Thoracic aorta (tissue), 2 donors: ENCODE measurements at places on chromosomes 3 and 15.

GRCh38 chr15:84621358-84621979, 20.7 kb downstream of the ZSCAN2 start:
- H3K27ac ChIP-seq = no peak overlapping the region
- peaks cover 10% of the 10 kb centered on the region for H3K36me3 ChIP-seq
- H3K4me1 ChIP-seq = peaks cover 3% of the 10 kb centered on the region
- DNase-seq = no peak

DNA sequence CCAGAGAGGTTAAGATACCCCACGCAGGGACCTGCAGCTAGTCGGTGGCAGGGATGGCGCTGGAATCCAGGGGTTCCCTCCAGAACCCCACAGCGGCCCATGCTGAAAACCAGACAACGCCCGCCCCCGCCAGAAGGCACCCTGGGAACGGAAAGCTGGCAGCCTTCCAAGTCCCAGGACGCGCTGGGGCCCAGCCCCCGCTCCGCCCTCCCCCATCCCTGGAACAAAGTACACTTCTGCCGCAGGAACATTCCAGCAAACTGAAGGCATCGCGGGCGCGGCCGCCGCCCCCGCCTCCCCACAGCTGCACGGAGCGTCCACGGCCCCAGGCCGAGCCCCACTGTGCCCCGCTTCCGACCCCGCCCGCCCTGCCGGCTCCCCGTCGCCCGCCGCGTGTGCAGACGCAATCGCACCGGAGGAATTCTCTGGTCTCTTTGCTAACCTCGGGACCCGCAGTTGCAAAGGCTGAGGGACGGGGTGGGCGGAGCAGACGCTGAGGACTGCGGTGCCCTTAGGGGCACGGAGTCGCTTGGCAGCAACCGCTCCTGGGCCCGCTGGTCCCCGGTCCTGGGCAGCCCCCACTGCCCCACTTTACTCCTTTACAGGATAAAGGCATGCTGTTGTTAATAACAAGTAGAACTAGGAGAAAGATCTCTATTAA, 44.8 kb upstream of the RNU6-1 start:
- no peaks in the 10 kb centered on the region for H3K36me3 ChIP-seq
- H3K4me1 ChIP-seq = peaks cover 28% of the 10 kb centered on the region
- no peaks in the 10 kb centered on the region for H3K27me3 ChIP-seq

DNA sequence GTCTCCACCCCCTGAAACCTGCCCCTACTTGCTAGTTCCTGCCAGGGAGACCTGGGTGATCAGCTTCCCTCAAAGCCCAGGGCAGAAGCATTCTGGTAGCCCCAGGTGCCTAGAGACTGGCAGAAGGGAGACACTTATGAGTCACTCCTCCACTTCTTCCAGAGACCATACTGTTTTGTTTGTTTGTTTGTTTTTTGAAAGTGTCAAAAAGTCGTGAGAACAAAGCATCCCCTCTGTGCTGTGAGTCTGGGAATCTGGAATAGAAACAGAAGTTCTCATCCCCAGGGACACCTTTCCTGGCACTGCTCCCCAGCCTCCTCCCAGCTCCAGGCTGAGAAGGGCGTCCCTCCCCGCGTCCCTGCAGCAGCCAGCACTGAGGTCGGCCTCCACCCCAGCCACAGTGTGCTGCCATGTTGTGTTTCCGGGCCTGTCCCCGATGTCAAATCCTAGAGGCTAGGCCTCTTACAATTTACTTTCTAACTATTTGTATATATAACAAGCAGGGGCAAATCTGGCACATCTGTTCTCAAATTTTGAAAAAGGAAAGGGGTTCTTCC, 573.0 kb downstream of the RBMS3 start:
- no peaks in the 10 kb centered on the region for H3K27me3 ChIP-seq
- peaks cover 7% of the 10 kb centered on the region for H3K4me1 ChIP-seq
- H3K4me3 ChIP-seq = no peak overlapping the region
- no peak for DNase-seq
- H3K27ac ChIP-seq = no peak overlapping the region

GRCh38 chr3:189094539-189094938, 77.2 kb upstream of the TPRG1 start:
- peaks cover 11% of the 10 kb centered on the region for H3K4me1 ChIP-seq
- H3K36me3 ChIP-seq = no peaks in the 10 kb centered on the region
- H3K27ac ChIP-seq = no peak overlapping the region
- H3K4me3 ChIP-seq = no peak overlapping the region
- no peaks in the 10 kb centered on the region for H3K27me3 ChIP-seq
- no peak for DNase-seq

GRCh38 chr15:26126070-26126469, 262.9 kb upstream of the ATP10A start:
- no peak for DNase-seq
- no peaks in the 10 kb centered on the region for H3K36me3 ChIP-seq
- H3K27ac ChIP-seq = no peak overlapping the region
- H3K4me1 ChIP-seq = no peaks in the 10 kb centered on the region
- no peak overlapping the region for H3K4me3 ChIP-seq
- no peaks in the 10 kb centered on the region for H3K27me3 ChIP-seq

DNA sequence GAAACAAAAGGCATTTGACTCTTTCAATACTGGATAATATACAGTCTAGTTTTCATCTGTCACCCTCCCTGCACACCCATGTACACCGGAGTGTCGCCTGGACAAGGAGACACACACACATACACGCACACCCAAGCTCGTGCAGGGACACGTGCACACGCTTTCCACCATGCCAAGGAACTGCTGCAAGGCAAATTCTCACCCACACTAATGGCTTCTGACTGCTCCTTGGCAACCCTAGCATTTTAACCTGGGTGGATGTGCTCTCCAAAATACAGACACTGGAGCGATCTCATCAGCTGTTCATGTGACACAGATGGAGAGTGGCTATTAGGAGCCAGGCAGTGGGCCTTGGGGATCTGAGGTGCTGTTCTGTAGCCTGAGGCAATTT, 61.6 kb downstream of the MEIS2 start:
- no peak overlapping the region for H3K27ac ChIP-seq
- DNase-seq = no peak
- H3K4me1 ChIP-seq = no peaks in the 10 kb centered on the region

DNA sequence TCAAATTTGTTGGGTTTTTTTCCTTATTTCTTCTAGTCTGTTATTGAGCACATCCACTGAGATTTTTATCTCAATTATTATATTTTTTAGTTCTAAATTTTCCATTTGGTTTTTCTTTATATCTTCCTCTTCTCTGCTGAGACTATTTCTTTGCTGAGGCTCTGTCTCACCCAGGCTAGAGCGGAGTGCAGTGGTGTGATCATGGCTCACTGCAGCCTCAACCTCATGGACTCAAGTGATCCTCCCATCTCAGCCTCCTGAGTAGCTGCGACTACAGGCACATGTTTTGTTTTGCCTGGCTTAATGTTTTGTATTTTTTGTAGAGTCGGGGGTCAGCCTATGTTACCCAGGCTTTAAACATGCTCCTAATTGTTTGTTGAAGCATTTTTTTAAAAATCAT, 10.2 kb downstream of the CTDSPL start:
- H3K4me1 ChIP-seq = no peaks in the 10 kb centered on the region
- DNase-seq = no peak
- no peak overlapping the region for H3K27ac ChIP-seq
- H3K36me3 ChIP-seq = no peaks in the 10 kb centered on the region
- no peaks in the 10 kb centered on the region for H3K27me3 ChIP-seq
- H3K4me3 ChIP-seq = no peak overlapping the region

DNA sequence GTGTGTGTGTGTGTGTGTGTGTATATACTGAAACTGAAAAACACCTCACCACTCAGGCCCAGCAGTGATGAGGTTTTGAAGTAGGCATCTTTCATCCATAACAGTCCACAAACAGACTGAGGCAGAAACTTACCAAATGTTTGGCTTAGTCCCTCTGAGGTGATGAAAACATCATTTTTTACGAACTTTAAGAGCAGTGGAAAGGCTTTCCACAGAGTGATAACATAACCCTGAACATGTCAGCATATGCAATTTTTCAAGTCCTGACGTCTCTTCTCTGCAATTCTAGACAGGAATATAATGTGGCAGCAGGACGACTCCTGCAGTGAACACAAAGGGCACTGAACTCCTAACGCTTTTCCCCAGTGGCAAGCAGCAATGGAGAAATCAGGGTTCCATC, 247.0 kb upstream of the THBS1 start:
- no peak overlapping the region for H3K27ac ChIP-seq
- no peaks in the 10 kb centered on the region for H3K4me1 ChIP-seq
- H3K27me3 ChIP-seq = no peaks in the 10 kb centered on the region
- H3K36me3 ChIP-seq = no peaks in the 10 kb centered on the region

DNA sequence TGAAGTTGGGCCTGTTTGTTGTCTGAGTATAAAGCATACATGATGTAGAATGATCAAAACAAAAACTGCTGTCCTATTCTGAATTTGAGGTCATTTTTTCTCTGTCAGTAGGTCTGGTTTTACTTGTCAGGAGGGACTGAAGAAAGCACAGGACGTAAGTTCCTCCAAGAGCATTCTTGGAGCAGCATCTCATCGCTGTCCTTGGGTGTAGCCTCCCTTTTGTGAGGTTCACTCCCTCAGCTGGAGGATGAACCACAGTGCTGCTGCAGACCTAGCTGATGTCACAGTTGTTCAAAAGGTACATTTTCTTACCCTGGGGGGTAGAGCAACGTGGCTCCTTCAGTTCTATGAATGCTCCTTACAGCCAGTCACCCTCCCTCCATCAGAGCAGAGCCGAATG, 490.0 kb upstream of the TBL1XR1 start:
- H3K36me3 ChIP-seq = no peaks in the 10 kb centered on the region
- no peak for DNase-seq
- H3K27me3 ChIP-seq = no peaks in the 10 kb centered on the region
- H3K4me3 ChIP-seq = no peak overlapping the region

DNA sequence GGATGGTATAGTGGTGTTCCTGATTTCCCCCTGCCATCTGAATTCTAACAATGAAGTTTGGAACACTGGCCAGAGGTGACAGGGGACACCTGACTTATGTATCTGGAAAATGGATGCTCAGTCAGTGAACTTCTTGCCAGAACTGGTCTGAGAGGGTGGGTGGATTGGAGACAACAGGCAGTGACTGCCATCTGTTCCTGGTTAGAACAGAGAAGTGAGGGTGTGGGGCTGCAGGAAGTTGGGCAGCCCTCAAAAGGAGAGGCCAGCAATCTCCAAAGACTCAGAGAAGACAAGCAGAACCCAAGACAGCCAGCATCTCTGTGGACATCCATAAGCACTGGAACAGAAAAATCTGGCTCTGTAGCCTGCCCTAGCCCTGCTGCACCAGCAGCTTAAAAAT, 50.5 kb downstream of the ANP32A start:
- H3K4me3 ChIP-seq = no peak overlapping the region
- DNase-seq = no peak
- no peaks in the 10 kb centered on the region for H3K27me3 ChIP-seq
- H3K4me1 ChIP-seq = peaks cover 7% of the 10 kb centered on the region

DNA sequence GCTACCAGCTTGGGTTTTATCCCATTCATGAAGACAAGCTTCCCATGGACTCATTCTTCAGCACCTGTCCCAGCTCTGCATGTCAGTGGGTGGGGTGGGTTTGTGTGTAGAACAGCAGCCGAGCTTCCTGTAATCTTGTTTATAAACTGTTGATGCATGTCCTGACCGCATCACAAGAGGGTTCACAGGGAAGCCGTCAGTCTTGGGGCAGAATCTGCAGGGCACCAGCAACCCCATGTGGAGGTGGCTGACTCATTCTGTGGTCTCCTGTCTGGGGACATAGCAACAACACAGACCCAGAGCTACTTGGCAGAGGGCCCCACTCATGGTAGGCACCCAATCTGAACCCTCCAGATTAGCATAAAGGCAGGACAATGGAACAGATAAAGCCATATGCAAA, 35.6 kb downstream of the DAPK2 start:
- DNase-seq = no peak
- H3K36me3 ChIP-seq = no peaks in the 10 kb centered on the region
- no peak overlapping the region for H3K27ac ChIP-seq
- no peaks in the 10 kb centered on the region for H3K27me3 ChIP-seq
- no peak overlapping the region for H3K4me3 ChIP-seq

DNA sequence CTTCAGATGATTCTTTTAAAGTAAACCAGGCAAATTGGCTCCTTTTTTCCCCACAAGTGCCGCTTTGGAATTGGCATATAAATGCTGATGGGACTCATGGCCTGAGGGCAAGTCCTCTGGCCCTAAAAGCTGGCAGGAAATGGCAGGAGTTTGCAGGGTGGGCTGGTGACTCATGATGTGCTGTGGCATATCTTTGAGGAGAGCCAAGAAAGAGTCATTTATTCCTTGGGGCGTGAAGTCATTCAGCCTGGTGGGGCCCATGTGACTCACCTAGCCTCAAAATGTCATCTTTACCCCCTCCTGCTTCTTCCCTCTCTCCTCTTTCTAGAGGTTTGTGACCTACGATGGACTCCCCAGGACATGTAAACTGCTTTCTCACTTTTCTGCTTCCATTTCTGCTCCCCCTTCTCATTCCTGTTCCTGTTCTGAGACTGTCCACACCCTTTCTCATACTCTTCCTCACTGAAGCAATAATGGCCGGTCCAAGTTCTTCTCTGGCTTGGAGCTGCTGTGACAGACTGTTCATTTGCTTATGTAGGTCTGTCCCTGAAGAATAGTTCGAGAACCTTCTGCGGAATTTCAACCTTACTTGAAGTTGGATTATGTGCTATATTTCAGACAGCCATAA, 326.1 kb downstream of the SATB1 start:
- no peaks in the 10 kb centered on the region for H3K27me3 ChIP-seq
- H3K27ac ChIP-seq = no peak overlapping the region
- no peak for DNase-seq
- no peaks in the 10 kb centered on the region for H3K36me3 ChIP-seq

DNA sequence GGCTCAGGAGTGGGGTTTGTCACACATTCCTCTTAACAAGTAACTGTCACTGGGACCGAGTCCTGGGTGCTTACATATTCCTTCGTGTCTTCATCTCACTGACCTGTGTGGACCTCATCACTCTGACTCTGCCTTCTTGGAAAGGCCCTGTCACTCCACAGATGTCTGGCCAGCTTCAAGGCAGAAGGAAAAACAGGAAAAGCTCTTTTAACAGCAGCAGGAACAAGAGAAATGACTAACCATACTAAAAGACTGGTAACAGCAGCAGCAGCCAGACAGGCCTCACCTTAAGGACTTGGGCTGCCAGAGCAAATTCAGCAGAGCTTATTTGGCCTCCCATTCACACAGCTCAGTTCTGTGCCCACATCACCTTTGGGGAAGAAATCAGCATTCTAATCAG, 68.1 kb downstream of the USF3 start:
- H3K36me3 ChIP-seq = no peaks in the 10 kb centered on the region
- no peaks in the 10 kb centered on the region for H3K27me3 ChIP-seq
- no peak overlapping the region for H3K27ac ChIP-seq
- no peaks in the 10 kb centered on the region for H3K4me1 ChIP-seq
- no peak for DNase-seq

DNA sequence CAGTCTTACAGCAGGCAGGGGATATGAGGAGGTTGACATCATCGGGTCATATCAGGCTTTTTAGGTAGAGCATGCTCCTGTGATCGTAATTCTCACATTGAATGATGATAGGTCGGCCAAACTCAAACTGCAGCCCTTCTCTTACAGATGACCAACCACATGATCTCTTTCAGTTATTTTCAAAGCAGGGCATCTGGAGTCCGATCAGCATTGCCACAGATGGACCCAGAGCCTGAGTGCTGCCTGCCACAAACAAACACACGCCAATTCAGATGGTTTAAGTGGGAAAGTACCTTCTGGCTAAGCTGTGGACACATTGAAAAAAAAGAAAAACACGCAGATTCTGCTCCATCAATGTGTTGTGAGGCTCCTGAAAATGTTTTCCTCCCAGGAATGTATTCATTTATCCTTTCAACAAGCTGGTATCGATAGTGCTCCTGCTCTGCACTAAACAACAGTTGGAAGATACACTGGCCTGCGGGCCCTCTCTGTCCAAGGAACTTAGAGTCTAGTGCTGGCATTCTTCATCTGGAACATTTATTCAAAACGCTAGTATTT, 31.2 kb downstream of the ARPP21 start:
- DNase-seq = no peak
- H3K4me3 ChIP-seq = no peak overlapping the region
- no peaks in the 10 kb centered on the region for H3K36me3 ChIP-seq
- H3K27me3 ChIP-seq = no peaks in the 10 kb centered on the region
- H3K27ac ChIP-seq = no peak overlapping the region
- peaks cover 2% of the 10 kb centered on the region for H3K4me1 ChIP-seq
